ENCODE measurements at places on chromosomes 2 and 18.

DNA sequence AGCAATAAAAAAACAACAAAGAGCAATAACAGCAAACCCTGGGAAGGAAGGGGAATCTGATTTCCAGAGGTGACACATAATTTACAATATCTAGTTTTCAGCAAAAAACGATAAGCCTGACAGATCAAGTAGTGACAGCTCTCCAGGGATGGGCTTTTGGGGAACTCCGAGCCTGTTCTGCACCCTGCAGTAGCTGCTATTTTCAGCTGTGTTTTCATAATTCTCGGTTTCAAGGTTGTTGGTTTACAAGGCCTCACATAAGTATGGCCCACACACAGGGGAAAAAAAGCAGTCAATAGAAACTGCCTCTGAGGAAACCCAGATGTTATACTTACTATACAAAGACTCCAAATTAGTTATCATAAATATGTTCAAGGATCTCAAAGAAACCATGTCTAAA lies 67.7 kb upstream of the CTLA4 start:
- DNase-seq: no peak

GRCh38 chr2:223725986-223726970 lies 111.1 kb downstream of the AP1S3 start:
- no peak for DNase-seq

DNA sequence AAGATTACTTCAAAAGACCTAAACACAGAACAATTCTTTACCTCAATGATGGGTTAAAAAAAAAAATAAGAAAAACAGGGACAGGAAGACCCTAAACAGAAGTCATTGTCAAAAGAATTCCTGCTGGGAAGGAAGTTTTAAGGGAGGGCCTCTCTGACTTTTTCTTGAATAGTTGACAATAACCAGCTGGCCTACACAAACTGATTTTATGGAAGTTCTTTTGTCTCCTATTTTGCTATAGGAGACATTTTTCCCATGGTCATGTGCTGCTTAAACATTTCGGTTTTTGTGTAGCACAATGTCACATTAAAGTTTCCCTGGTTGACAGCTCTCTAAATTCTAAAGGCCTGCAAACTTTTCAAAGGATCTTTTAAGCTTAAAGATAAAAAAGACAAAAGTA lies 55.3 kb downstream of the RFTN2 start:
- DNase-seq: no peak

GRCh38 chr2:232449964-232450363 lies 6.0 kb upstream of the ALPI start:
- no peak for DNase-seq

GRCh38 chr2:119897736-119898395 lies 115.0 kb upstream of the EPB41L5 start:
- no peak for DNase-seq

GRCh38 chr18:12302391-12303147 lies 5.5 kb upstream of the TUBB6 start:
- DNase-seq: no peak

DNA sequence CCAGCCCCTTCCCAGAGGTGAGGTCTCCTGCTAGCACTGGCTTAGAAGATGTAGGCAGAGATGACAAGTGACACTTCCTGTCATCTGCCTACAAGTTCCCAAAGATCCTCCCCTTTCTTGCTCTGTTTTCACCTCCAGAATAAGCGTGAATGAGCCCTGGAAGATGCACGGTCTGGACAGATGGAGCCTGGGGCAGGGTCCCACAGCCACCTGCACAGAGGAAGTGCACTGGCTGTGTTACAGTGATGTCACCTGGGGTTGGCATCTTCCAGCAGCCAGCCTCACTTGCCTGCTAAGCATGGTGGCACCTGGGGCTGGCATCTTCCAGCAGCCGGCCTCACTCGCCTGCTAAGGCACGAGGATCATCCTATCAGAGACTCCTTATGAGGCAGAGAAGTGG lies 32.3 kb downstream of the TMEM18 start:
- DNase-seq: no peak

DNA sequence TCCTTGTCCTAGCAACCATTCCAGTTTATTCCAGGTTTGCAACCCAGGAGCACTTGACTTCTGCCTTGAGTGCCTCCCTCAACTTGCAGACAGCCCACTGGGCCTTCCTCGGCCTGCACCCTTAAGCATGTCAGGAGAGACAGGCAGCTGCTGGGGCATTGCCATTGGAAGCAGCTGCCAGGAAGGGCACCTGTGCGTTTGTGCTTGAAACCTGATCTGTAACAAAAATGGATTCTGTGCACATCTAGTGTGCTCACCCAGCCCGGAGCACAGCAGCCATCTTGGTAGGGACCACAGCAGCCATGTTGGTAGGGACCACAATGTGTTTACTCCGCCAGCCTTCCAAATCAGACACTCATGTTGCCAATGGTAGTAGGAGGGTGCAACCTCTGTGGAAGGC lies 44.3 kb upstream of the GLI2 start:
- no peak for DNase-seq

DNA sequence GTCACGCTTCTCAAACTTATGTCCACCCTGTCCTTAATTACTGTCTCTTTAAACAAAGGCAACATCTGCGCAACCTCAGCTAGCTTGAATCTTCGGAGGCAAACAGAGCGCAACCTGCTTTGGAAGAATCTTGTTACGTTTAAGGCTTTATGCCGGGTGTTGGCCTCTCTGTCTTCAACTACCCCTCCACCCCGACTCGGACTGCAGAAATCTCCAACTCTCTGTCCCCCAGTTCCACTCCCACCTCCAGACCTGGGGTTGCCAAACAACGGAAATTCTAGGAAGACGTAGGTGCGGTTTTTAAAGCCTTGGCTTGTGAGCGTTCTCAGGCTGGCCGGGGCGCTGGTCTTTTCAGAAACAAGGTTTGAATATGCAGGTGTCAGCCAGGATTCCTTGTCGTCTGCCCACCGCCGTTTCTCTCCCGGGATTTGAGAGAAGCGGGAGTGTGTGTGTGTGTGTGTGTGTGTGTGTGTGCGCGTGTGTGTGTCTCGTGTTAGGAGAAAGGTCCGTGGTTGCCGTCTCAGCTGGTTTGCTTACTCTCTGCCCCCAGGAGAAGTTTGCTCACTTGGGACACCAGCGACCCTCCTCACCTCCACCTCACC lies 1.1 kb upstream of the ONECUT2 start:
- no peak for DNase-seq

DNA sequence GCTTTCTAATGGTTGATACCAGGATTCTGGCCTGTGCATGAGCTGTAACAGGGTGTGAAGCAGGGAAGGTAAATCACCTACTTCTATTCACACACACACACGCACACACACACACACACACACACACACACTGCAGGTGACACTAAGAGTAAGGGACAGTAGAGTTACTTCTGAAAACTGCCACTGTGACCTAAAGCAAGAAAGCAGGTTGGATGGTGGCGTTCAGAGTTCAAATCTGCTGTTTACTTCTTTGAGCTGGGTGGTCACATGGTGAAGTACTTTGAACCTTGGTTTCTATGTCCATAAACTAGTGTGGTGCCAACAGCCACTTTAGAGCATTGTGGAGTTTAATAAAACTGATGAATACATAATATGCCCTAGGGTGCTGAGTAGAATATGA lies 248.0 kb downstream of the PIEZO2 start:
- DNase-seq: no peak

GRCh38 chr2:64979744-64980143 lies 9.5 kb upstream of the SLC1A4 start:
- no peak for DNase-seq

DNA sequence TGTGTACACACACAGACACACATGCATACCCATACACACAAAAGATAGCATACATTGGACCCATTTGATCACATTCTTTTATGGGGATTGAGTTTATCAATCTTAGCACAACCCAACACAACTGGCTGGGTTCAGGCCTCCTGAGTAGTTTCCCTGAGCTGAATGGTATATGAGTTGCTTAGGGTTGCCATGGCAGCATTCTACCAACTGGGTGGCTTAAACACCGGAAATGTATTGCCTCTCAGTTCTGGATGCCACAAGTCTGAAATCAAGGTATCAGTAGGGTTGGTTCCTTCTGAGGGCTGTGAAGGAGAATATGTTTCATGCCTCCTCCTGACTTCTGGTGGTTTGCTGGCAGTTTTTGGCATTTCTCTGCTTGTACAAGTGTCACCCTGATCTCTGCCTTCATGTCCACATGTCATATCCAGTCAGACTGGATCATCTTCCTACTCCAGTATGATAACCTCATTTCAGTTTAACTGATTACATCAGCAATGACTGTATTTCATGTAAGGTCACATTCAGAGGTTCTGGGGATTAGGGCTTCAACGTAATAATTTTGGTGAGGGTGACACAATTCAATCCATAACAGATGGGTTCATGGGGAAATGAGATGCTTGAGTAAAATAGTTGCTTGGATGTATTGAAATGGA lies 212.7 kb downstream of the KCNE4 start:
- no peak for DNase-seq

DNA sequence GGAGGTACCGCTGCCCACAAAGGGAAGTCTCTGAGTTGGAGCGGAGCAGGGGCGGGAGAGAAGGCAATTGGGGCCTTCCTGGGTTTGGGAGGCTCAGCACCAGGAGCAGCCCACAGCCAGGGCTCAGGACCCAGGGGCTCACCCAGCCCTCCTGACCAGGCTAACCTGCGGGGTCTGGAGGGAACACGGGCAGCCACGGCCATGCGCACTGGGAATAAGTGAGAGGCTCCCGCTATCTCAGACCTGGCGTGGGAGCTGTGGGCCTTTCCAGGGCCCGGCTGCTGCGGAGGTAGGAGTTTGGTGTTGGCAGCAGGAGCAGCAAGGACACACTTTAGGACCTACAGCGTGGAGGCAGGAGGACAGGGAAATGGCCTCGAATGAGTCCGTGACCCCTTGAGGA lies 69.0 kb downstream of the RRM2 start:
- DNase-seq: no peak

DNA sequence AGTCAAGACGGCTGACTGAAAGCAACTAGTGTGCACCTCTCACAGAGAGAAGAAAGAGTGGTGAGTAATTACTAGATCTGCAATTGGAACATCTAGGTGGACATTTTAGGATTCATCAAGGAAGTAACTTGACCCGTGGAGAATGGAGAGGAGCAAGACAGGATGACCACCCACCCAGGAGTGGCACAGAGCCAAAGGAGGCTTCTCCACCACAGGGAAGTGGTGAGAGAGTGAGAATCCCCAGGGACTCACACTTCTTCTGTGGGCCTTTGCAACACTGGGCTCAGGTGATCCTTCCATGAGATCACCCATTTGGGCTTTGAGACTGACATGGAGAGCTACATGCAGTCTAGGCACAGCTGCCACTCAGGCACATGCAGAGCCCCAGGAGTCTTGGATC lies 132.8 kb upstream of the GALNT5 start:
- DNase-seq: no peak

DNA sequence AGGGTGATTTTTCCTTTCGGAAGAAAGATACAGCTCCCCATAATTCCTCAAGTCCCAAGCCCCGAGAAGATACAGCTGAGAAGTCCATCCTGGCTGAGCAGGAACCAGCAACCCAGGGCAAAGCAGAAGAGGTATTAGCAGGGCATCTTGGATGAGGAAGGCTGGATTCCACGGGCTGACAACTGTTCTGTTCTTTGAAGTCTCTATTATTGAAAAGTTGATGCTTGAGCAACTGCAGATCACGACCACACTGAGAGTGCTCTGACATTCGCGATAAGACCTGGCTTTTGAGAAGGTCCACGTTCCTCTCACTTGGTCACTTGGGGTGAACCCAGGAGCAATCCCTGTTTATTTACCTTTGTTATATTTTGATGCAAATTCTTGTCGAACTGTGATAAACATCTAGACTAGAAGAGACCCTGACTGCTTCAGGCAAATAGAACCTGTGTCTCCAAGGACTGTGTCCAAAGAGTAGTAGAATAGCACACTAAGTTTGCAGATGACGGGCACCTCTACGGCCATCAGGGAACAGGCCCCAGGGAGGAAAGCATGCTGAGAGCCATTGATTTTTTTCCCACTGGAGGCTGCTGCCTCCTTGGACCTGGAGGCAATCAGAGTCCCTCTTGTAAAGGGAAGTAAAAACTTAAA lies 133.1 kb downstream of the ARL4C start:
- no peak for DNase-seq

- DNase-seq: peak; percentile 15
Observed at GRCh38 chr2:228771774-228772173, 499.3 kb downstream of the PID1 start.

- no peak for DNase-seq
Observed at GRCh38 chr18:12313530-12314245, 5.6 kb downstream of the TUBB6 start.

GRCh38 chr18:60358516-60358915 lies 14.1 kb downstream of the MC4R start:
- no peak for DNase-seq

- no peak for DNase-seq
Observed at GRCh38 chr18:57748770-57749603, 54.1 kb downstream of the ATP8B1 start.

- DNase-seq: no peak
Observed at GRCh38 chr2:83602753-83603152, 856.3 kb downstream of the SUCLG1 start.

- no peak for DNase-seq
Observed at GRCh38 chr2:40257340-40258134, 194.4 kb downstream of the SLC8A1 start.

GRCh38 chr2:168801961-168802858 lies at the start of gene NOSTRIN:
TSS of gene NOSTRIN (plus strand) at chr2:168802637. CDS start at chr2:168802647, 10 bp downstream.
- no peak for DNase-seq

DNA sequence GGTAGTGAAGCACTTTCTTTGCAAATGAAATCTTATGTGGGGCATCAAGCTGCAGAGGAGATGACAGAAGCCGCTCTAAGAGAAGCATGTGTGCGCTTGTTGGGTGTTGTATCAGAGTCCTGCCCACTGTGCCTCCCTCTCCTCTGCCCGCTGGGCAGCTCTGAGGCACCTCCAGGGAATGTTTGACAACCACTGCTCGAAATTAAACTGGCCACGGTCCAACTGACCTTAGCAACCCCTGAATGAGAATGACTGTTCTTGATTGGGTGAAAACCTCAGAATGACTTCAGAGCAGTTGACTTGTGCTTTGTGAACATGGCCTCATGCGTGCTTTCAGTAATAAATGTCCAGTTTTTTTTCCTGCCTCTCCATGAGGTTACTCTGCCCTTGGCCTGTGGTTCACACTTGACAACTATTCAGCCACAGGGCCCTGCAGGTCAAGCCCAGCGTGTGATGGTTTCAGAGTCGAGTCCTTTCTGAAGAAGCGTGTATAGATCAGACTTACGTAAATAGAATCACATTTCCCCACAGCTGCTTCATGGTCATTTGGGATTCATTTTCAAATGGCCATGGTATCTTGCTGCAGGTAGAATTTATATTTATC lies 94.9 kb downstream of the SLC4A3 start:
- no peak for DNase-seq

GRCh38 chr2:151973013-151973900 lies 125.6 kb downstream of the CACNB4 start:
- DNase-seq: no peak

GRCh38 chr2:9153643-9153980 lies 53.0 kb upstream of the ASAP2 start:
- DNase-seq: peak; percentile 29

DNA sequence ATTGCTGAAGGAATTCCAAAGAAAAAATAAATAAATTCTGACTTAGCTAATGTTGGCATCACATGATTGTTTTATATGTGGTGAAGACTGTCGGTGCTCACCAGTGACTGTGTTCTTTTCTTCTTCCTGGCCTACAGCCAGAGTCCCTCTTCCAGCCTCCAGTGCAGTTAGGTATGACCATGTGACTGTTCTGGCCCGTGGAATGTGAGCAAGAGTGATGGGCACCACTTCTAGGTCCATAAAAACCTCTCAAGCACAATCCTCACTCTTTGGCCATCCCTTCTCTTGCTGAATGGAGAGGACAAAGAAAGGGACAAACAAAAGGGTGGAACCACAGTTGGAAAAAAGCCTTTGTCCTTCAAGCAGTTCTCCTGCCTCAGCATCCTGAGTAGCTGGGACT lies 39.0 kb upstream of the BMPR2 start:
- DNase-seq: no peak
